ENCODE measurements at places on chromosomes 16 and 17. TPM values are rescaled to one million over a fixed set of nuclear protein-coding genes. Genes with fewer than 3 reads are reported as not detected.

Gene HAGH
- 48.0 TPM for total RNA-seq

Gene CLEC3A
- not detected for total RNA-seq

DNA sequence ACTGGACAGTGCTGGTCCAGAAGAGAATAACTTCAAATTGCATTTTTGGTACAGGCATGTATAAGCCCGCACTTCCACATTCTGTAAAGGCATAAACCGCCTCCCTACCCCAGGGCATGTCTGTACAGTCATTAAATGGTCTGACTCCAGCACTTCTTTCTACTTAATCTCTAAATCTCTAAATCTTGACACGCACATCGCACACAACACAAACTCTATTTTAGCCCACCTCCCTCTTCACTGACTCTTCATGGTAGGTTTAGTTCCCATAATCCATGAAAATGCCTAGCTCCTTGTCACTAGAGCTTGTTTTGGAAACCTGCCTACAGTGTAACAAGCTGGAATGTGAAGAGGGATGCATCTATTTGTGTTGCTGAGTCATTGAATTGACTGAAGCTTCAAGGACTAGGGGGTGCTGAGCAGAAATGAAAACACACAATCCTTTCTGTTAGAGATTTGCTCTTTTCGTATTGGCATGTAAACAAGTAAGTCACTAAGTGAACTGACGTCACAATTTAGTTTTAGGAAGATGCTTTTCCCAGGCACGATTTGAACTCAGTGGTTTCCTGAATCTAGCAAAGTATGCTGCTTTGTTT, 1.6 kb upstream of the DUSP14 start:
- no peak for DNase-seq
- H3K4me3 ChIP-seq: peak overlapping the region; percentile 88
- peak overlapping the region; percentile 16 for H3K27ac ChIP-seq
- no peaks in the 10 kb centered on the region for H3K27me3 ChIP-seq

Gene ENPP7
- total RNA-seq: 0.13 TPM

Gene ITGAX
- total RNA-seq: 25.0 TPM

Gene SMURF2
- 16.1 TPM for total RNA-seq

Gene TBC1D3K
- total RNA-seq: not detected

- H3K27ac ChIP-seq: no peak overlapping the region
- DNase-seq: no peak
- H3K4me3 ChIP-seq: no peak overlapping the region
- no peaks in the 10 kb centered on the region for H3K4me1 ChIP-seq
- H3K36me3 ChIP-seq: no peaks in the 10 kb centered on the region
Observed at GRCh38 chr17:71176331-71176730, 944.5 kb upstream of the SOX9 start.

DNA sequence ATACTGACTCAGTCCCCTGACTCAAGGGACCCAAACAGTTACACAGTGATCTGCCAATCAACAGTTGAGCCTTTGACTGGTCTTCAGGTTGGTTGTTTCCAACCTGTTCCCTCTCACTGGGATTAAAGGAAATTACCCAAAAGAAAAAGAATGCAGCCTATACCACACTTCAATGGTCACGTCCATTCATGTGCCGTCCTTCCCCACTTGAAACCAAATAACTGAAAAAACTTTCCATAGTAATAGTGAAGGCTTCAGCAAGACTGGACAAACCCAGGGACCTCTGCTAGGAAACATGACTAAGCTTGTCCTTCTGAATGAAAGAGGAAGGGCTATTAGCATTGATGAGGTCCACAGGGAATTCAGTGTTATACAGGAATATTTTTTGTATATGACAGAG, 30.6 kb downstream of the MRPS23 start:
- no peak for DNase-seq
- H3K27me3 ChIP-seq: peaks cover 27% of the 10 kb centered on the region
- H3K27ac ChIP-seq: no peak overlapping the region
- no peaks in the 10 kb centered on the region for H3K4me1 ChIP-seq

- no peaks in the 10 kb centered on the region for H3K27me3 ChIP-seq
- peaks cover 65% of the 10 kb centered on the region for H3K4me1 ChIP-seq
- peak overlapping the region; percentile 51 for H3K4me3 ChIP-seq
- no peaks in the 10 kb centered on the region for H3K36me3 ChIP-seq
- no peak for DNase-seq
Observed at GRCh38 chr17:3915581-3915994, 677 bp downstream of the P2RX1 start.

GRCh38 chr17:55521186-55521585, 9.9 kb upstream of the SMIM36 start:
- no peak overlapping the region for H3K27ac ChIP-seq
- no peaks in the 10 kb centered on the region for H3K4me1 ChIP-seq
- no peak for DNase-seq
- no peaks in the 10 kb centered on the region for H3K36me3 ChIP-seq
- H3K27me3 ChIP-seq: peaks cover 10% of the 10 kb centered on the region

Gene GALR2
- not detected for total RNA-seq

- DNase-seq: no peak
Observed at GRCh38 chr16:50688083-50688482, 5.3 kb upstream of the NOD2 start.

- H3K27me3 ChIP-seq: peaks cover 18% of the 10 kb centered on the region
- no peaks in the 10 kb centered on the region for H3K4me1 ChIP-seq
- no peaks in the 10 kb centered on the region for H3K36me3 ChIP-seq
- H3K4me3 ChIP-seq: no peak overlapping the region
Observed at GRCh38 chr17:32307658-32308057, 34.3 kb downstream of the C17orf75 start.

- H3K4me1 ChIP-seq: peaks cover 15% of the 10 kb centered on the region
- H3K4me3 ChIP-seq: no peak overlapping the region
- no peak for DNase-seq
Observed at GRCh38 chr16:84562174-84562815, 55.6 kb downstream of the COTL1 start.

DNA sequence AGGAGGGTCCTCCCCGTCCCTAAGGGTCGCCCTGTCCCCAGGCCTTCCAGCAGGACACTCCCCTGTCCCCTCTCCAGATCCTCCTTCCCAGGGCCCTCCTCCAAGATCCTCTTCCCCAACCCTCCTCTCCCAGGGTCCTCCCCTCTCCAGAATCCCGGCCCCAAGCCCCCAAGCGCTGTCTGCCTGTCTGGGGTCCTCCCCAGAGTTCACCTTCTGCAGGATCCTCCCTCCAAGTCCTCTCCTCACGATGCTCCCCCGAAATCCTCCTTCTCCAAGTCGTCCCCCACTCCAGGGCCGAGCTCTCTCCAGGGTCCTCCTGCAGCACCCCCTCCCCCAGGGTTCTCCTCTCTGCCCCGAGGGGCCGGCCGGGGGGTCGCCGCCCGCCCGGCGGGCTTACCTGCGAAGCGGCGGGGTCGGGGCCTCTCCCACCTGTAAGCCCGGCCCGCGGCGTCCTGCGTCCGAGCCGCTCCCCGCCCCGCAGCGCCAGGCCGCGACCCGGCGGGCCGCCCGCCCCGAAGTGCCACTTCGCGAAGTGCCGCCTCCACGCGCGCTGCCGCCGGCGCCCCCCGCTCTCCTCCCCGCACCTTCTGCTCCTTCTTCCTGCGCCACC, 678 bp upstream of the BAIAP2 start:
- no peaks in the 10 kb centered on the region for H3K36me3 ChIP-seq
- H3K27ac ChIP-seq: no peak overlapping the region
- peaks cover 13% of the 10 kb centered on the region for H3K4me1 ChIP-seq

DNA sequence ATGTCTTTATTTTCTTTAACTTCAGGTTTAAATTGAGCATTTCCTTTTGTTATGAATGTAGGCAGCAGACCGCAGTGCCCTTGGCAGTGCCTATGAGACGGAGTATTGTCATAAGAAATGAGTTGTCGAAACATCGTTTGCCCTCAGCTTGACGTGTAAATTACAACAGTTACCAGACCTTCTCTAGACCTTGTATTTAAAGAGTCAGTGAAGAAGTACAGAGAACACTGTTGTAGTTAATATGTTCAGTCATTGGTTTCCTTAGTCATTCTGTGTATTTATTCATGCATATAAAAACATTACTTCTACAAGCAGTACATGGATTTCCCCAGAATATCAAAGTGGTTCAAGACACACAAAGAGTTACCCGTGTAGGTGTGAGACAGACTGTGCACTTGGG, 19.0 kb downstream of the IRF8 start:
- H3K27ac ChIP-seq: peak overlapping the region; percentile 39
- DNase-seq: no peak
- H3K27me3 ChIP-seq: no peaks in the 10 kb centered on the region
- H3K4me1 ChIP-seq: peaks cover 17% of the 10 kb centered on the region
- H3K4me3 ChIP-seq: no peak overlapping the region
- peaks cover 47% of the 10 kb centered on the region for H3K36me3 ChIP-seq

Gene C1QL1
- total RNA-seq: 0.68 TPM

Gene NTN1
- not detected for total RNA-seq

DNA sequence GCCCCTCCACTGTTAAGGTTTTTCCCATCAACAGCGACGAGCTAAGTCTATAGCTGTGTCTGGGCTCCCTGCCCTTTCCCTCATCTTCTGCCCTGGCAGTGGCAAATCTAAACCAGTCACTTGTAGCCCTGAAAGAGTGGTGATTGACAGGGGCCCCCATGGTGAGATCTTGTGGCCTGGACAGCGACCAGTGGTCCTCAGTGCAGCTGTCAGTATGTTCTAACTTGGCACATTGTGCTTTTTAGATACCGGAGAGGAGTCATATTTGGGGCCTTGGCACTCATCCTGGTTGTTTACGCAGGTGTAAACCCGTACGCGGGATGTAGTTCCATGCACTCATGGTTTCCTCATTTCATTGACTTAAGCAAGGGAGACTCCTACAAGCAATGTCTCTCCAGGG, 57.5 kb upstream of the ARHGAP44 start:
- no peaks in the 10 kb centered on the region for H3K36me3 ChIP-seq
- no peaks in the 10 kb centered on the region for H3K4me1 ChIP-seq
- DNase-seq: no peak
- H3K4me3 ChIP-seq: no peak overlapping the region

Gene CHP2
- not detected for total RNA-seq

DNA sequence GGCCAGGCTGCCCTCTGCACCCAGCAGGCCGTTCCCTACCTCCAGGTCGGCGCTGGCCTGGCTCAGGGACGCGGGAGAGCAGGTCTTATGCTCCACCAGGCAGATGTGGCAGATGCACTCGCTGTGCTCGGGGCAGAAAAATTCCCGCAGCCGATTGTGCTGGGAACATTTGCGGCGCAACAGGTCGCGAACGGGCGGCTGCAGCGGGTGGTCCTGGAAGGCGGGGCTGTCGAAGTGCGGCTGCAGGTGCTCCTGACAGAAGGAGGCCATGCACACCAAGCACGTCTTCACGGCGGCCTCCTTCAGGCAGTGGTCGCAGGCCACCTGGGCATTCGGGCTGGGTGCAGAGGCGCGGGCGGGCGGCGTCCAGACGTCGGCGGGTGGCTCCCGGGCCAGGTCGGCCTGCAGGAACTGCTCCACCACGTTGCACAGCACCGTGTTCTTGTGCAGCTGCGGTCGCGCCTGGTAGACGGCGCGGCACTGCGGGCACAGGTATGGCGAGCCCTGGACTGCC, 439 bp downstream of the TRIM25 start:
- peak overlapping the region; percentile 86 for H3K4me3 ChIP-seq
- H3K4me1 ChIP-seq: peaks cover 46% of the 10 kb centered on the region
- H3K36me3 ChIP-seq: peaks cover 54% of the 10 kb centered on the region
- H3K27ac ChIP-seq: peak overlapping the region; percentile 96
- no peaks in the 10 kb centered on the region for H3K27me3 ChIP-seq
- no peak for DNase-seq

Gene CASKIN1
- total RNA-seq: 0.63 TPM

DNA sequence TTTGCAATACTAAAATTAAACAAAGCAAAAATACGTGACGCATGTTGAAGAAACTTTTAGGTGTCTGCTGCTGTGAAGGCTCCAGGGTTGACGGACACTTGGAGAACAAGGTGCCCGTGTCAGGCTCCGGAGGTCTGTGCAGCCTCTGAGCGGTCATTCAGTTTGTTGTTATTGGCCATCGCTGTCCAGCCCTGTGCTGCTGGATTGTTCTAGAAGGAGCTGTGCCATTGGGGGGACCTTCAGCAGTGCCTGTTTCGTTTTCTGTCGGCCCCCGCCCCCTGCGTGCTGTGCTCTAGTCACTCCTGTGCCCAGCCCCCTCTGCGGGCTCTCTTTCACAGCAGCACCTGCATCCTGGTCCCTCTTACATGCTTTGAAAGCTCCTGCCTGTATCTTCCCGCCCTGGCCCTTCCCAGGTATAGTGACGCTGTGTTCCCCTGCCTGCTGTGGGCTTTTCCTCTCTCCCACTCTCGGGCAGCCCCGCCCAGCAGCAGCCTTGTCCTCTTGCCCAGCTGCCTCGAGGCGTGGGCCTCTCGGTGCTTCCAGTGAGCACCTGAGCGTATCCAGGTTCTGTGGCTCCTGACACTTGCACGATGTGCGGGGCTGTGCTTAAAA, 50.7 kb downstream of the RNF213 start:
- DNase-seq: no peak
- peaks cover 71% of the 10 kb centered on the region for H3K36me3 ChIP-seq
- peaks cover 2% of the 10 kb centered on the region for H3K4me1 ChIP-seq

DNA sequence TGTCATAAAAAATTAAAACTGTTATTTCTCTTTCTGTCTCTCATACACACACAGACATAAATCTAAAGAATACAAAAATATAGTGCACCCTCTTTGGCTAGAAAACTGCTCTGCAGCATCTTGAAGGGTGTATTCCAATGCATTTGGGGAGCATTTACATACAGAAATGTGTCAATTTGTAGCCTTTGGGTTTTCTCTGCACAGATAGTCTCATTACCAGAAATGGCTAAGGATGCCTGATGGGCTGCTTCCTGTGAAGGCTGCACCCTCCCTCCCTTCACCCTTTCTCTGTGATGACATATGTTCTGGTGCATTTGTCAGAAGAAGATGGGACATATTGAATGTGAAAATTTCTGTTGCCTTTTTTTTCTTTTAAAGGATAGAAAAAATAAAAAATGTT, 1239.3 kb downstream of the CDH11 start:
- no peak overlapping the region for H3K4me3 ChIP-seq
- H3K4me1 ChIP-seq: no peaks in the 10 kb centered on the region
- no peak overlapping the region for H3K27ac ChIP-seq
- no peaks in the 10 kb centered on the region for H3K36me3 ChIP-seq
- no peaks in the 10 kb centered on the region for H3K27me3 ChIP-seq
- no peak for DNase-seq

GRCh38 chr16:11689031-11689840, 21.0 kb downstream of the SNN start:
- H3K4me3 ChIP-seq: no peak overlapping the region
- peaks cover 11% of the 10 kb centered on the region for H3K4me1 ChIP-seq
- no peaks in the 10 kb centered on the region for H3K27me3 ChIP-seq

Gene KRT17
- total RNA-seq: not detected

DNA sequence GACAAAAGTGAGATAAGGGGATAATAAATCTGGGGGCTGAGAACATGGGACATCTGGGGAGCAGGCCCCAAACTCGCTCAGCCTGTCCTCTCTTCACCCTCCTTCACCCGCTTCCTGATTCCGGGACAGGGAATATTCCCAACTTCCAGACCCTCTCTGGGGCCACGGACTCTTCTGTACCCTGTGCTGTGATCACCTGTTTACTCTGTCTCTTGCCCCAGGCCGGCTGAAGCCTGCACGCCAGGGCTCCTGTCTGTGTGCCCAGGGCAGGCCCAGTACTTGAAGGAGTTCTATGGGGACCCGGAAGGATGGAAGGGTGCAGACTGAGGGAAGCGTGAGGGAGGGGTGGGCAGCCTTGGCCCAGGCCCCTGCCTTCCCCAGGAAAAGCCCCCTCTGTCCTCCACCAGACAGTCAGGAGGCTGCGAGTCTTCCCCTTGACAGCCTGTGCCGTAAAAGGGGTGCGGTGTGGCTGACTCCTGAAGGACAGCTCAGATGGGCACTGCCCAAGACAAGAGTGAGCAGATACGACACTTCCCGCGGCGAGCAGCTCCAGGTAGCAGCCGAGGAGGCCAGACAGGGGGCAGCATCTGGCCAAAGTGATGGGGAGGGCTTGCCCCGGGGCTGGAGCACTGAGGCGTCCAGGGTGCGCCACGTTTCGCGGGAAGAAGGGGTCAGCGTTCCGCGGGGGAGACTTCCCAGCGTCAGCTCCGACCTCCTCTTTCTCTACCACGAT, 1.0 kb upstream of the CCNF start:
- H3K27ac ChIP-seq: peak overlapping the region; percentile 93
- peak overlapping the region; percentile 89 for H3K4me3 ChIP-seq
- DNase-seq: peak; percentile 43
- H3K36me3 ChIP-seq: peaks cover 24% of the 10 kb centered on the region
- H3K4me1 ChIP-seq: peaks cover 39% of the 10 kb centered on the region

Measured in activated CD8-positive, alpha-beta T cell treated with anti-CD3 and anti-CD28 coated beads, Interleukin-2, amount 10 ng/mL, durations not matched to agents 7 days and 5 days (primary cell).